Activated CD8-positive, alpha-beta memory T cell treated with anti-CD3 and anti-CD28 coated beads for 24 hours (primary cell): ENCODE measurements at places on chromosomes 2 and 18.

GRCh38 chr2:22199994-22200393 is 1076.2 kb downstream of the TDRD15 start:
- no peak for DNase-seq

DNA sequence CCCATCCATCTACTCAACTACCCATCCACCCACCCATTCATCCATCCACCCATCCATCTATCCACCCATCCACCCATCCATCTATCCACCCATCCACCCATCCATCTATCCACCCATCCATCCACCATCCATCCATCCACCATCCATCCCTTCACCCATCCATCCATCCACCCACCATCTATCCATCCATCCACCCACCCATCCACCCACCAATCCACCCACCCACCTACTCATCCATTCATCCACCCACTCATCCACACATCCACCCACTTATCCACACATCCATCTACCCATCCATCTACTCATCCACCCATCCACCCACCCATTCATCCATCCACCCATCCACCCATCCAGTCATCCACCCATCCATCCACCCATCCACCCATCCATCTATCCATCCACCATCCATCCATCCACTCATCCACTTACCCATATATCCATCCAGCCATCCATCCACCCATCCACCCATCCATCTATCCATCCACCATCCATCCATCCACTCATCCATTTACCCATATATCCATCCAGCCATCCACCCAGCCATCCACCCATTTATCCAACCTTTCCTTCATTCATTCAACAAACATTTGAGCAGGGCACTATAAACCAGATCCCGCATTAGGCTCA is 2.1 kb upstream of the NGEF start:
- DNase-seq: no peak

- no peak for DNase-seq
Observed at GRCh38 chr2:219476652-219477151, 22.0 kb upstream of the GMPPA start.

DNA sequence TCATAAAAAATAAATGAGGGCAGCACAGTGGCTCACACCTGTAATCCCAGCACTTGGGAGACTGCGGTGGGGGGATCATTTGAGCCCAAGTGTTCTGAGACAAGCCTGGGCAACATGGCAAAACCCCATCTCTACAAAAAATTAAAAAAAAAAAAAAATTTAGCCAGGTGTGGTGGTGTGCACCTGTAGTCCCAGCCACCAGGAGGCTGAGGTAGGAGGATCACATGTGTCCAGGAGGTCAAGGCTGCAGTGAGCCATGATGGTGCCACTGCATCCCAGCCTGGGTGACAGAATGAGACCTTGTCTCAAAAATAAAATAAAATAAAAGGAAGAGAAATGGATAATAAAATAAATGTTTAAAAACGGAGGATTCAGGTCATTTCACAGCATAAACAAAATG is 113.5 kb downstream of the ATAD2B start:
- DNase-seq: no peak

- DNase-seq: no peak
Observed at GRCh38 chr18:58042826-58043490, 1.1 kb upstream of the NEDD4L start.

DNA sequence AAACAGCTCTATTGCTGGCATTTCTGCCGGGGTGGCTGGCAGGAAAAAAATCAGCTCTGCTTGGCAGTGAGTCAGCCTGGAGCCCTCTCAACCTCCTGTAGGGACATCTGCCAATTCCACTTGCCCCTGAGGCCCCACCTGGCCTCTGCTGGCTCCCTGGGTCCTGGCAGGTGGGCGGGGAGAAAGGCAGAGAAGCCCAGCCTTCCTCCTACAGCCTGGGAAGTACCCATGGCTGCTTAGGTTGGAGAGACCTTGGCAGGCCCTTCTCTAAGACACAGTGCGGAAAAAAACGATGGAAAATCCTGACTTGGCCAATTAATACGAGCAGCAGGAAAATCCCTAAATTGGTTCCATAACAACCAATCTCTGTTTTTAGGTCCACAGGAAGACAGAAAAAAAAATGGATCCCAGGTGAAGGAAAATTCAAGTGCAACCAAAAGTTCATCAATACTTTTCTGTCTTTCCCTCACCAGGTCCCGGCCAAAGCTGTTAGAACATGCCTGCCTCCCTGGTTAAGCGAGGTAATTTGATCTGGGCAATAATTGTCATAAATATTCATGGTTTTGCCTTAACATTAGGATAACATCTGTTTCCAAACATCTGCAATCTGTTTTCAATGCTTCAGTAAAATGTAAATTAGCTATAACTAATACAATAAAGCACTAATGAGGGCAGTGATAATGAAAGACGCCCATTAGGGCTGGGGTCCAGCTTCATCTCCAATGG is 245.9 kb downstream of the TFCP2L1 start:
- no peak for DNase-seq

- peak; percentile 83 for DNase-seq
Observed at GRCh38 chr2:226798422-226799210, 1.0 kb downstream of the IRS1 start.

- no peak for DNase-seq
Observed at GRCh38 chr2:152222975-152223637, 47.5 kb upstream of the STAM2 start.
